Testis (tissue), 5 donors: ENCODE measurements at places on chromosomes 3 and 15. TPM values are rescaled to one million over a fixed set of nuclear protein-coding genes. Genes with fewer than 3 reads are reported as not detected.

The BCHE gene
- 2.4 TPM for total RNA-seq

The SHC4 gene
- total RNA-seq: 52.0 TPM

The GOLGA6L10 gene
- 7.2 TPM for total RNA-seq

The AGTR1 gene
- total RNA-seq: 7.6 TPM

The DNASE1L3 gene
- 3.8 TPM for total RNA-seq

The FGF12 gene
- 2.3 TPM for total RNA-seq
